Glutamatergic neuron (in vitro differentiated cells): ENCODE measurements at places on chromosomes 5 and 9. TPM values are rescaled to one million over a fixed set of nuclear protein-coding genes. Genes with fewer than 3 reads are reported as not detected.
A peak's percentile ranks its signal among the peaks of the same experiment; 100 is the strongest.

Gene ROR2
- 51.1 TPM for total RNA-seq

DNA sequence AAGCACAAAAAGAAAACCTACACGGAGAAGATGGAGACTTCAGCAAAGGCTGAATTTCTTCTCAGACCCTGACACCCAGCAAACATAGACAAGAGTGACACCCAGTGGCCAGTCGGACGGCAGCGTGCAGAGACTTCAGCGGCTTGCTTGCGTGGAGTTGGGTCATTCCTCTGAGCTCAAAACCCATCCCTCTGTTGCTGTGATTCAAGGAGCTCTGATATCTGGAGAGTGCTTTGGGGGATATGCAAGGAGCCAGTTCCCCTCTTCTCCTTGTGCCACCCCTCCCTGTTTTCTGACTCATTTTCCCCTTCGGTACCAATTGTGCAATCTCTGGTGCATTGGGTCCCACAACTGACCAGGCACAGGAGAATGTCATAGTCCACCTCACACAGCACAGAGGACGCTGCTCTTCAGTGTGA is 27.5 kb downstream of the SH3TC2 start:
- peaks cover under 1% of the 10 kb centered on the region for H3K27me3 ChIP-seq
- H3K4me1 ChIP-seq: no peaks in the 10 kb centered on the region
- H3K36me3 ChIP-seq: no peaks in the 10 kb centered on the region
- DNase-seq: peak; percentile 82
- H3K27ac ChIP-seq: no peak overlapping the region

DNA sequence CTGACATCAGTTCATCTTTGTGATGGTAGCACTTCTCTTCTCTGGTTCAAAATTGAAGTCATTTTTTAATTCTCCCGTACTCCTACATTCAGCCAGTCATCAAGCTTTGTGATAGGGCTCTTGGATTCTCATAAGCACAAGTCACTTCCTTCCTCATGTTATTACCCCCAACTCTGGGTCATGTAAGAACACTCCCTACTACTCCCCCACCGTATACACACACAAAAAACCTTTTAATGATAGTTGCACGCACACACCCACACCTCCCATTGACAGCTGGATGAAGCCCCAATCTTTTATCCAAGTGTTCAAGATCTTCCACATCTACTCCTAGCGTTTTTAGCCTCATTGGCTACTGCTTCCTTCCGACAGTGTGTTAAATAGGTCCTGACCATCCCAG is 16.8 kb downstream of the KDM3B start:
- H3K27me3 ChIP-seq: no peaks in the 10 kb centered on the region
- no peak overlapping the region for H3K4me3 ChIP-seq
- DNase-seq: no peak
- no peaks in the 10 kb centered on the region for H3K36me3 ChIP-seq
- no peak overlapping the region for H3K27ac ChIP-seq
- H3K4me1 ChIP-seq: no peaks in the 10 kb centered on the region

Gene PCDHGB7
- 38.6 TPM for total RNA-seq

Gene LHX6
- 2.8 TPM for total RNA-seq
